ENCODE measurements at places on chromosomes 4 and X.

GRCh38 chr4:187929024-187929423, 66.5 kb upstream of the ZFP42 start:
- no peak for DNase-seq

DNA sequence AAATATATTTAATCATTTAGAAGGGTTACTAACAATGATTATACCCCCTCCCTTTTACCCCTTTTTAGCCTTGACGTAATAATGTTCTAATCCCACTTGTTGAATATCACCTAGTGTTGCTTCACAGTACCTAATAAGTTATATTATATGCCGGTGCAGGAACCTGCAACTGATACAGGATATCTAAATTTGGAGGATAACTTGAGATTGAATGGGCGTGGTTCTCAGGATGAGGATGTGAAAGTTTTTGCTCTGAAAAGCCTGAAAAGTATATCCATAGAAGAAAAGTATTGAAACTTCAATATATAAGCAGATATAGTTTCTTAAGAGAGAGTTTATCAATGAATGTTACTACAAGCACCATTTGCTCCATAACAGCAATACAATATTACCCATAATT, 59.8 kb downstream of the ZNF711 start:
- no peak for DNase-seq

DNA sequence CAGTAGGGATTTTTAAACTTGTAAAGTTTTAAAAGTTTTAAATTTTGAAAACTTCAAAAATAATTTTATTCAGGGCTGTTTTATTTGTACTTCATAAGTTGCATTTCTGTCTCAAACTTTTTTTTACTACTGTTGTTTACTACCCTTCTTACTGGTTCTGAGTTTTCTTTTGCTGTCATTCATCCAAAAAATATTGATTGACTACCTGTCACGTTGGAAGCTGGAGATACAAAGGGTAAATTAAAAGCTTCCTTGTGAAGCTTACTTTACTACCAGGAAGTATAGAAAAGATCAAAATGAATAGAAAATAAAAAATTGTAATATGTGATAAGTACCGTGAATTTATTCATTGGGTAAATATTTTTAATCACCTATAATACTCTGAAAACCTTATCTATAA, 49.4 kb upstream of the MCUB start:
- no peak for DNase-seq

- DNase-seq, result no peak
Observed at GRCh38 chr4:111849746-111850284, 295.4 kb upstream of the FAM241A start.

DNA sequence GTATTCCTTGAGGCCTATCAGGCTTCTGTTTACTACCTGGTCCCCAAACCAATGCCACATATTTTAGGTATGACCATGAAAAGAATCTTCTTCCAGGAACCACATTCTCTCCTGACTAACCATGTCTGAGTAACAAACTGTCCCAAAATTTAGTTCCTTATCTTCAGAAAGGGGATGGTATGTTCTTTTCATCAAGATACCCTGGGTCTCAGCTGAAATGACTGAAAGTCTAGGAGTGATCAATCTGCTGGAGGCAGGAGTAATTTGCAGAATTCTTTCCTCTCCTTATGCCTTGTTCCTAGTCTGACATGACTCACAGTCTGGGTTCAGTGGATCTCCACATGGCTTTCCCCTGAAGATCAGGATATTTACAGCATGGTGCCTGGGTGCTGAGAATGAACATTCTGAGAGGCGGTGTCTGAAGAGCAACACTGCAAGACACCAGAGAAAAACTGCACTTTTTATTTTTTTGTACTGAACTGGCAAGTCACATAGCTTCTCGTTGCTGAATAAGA, 665.5 kb downstream of the TLL1 start:
- no peak for DNase-seq

GRCh38 chrX:17397074-17397473, 22.1 kb downstream of the NHS start:
- DNase-seq, result no peak

DNA sequence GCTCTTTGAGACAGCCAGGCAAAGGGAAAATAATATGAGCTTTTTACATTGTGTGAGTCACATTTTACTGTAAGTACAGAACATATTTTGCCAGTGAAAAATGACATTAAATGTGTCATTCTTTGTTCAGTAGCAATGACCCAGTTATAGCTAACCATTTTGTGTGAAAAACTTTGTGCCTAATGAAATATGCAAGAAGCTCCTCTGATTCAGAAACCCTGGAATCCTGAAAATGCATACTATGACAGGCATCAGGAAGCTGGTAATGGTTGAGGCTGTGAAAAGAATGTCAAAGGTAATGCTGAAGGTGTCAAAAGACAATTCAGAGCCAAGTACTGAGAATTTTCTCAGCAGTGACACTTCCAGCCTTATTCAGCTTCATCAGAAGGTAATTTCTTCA, 549.5 kb upstream of the SMIM31 start:
- no peak for DNase-seq

DNA sequence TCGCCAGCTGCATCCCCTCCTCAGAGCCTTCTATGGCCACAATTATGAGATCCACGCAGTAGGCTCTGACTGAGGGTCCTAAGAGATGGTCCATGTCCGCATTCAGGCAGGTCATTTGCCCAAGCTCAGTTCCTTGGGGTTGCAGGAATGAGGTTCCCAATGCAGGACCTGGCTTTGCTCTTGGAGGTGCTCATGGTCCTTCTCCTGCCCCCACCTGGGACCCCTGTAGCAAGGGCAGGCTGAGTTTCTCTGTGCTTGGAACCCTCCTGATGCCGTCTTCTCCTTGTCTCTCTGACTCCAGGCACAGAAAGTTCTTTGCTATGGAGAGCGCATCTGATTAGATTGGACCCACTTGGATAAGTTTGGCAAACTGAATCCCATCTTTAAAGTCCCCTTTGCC, 16.5 kb upstream of the SHOX start:
- no peak for DNase-seq

DNA sequence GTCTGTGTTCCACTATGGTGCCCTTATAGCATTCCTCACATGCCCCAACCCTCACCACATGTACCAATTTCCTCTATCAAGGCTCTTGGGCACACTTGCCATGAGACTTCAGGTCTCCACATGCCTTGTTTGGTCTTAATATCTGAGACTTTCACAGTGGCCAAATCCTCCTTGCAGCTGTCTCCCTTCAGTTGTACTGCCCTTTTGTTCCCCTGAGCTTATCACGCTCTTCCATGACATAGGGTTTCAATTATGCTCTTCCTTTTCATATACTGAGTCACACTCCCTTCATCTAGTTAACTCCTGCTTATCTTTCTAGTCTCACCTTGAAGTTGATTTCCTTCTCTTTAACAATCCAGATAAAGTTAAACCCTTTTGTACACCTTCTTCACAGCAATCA, 212.9 kb downstream of the PDHA2 start:
- DNase-seq, result no peak

- DNase-seq, result no peak
Observed at GRCh38 chrX:13894888-13895565, 78.1 kb upstream of the GPM6B start.

- DNase-seq, result no peak
Observed at GRCh38 chr4:157185363-157185762, 35.2 kb upstream of the GRIA2 start.

- no peak for DNase-seq
Observed at GRCh38 chrX:45164021-45164621, 36.6 kb downstream of the DIPK2B start.

- no peak for DNase-seq
Observed at GRCh38 chr4:155846929-155847328, 19.1 kb downstream of the ASIC5 start.

- DNase-seq, result no peak
Observed at GRCh38 chr4:8315435-8316250, 46.1 kb downstream of the HTRA3 start.

DNA sequence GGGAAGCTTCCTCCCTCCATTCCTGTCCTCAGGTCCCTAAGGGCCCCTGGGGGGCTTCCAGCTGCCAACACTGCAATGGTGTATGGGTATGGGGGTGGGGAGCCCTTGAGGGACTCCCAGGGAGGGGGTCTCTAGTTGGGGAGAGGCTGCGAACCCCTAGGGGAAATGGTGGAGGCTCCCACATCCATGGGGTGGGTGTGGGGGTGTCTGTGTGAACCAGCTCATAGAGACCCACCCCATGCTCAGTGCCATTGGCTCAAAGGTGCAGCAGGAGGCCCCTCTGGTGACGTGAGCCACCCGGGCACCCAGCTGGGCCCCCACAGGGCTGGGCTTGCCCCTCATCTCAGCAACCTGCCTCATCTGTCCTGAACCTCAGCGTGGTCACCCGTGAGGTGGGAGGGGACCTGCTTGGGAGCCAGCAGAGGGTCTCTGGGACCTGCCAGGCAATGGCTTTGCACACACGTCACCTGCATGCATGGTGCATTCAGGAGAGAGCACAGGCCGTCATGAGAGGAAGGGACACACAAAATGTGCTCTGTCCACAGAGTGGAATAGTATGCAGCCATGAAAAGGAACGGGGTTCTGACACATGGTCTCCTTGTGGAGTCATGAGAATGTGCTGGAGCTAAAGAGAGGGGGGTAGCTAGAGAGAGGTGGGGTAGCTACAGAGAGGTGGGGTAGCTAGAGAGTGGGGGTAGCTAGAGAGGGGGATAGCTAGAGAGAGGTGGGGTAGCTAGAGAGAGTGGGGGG, 22.7 kb upstream of the PLCXD1 start:
- DNase-seq, result no peak

DNA sequence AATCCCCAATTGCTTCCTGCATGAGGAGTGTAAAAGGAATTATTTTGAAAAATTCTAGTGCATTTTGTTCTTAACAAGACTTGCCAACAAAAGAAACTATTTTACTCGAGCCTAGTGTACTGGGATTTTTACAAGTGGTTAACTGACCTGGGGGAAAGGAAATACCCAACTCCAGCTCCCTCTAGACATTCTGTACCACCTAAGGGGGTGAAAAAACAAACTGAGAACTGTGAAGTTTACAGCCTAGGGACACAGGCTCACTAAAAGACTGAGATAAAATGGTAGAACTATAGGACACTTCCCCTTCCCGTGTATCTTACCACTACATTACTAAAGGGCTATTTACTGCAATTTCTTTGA, 2.6 kb upstream of the ADH5 start:
- DNase-seq, result no peak

- DNase-seq, result no peak
Observed at GRCh38 chrX:13938051-13938828, 91.5 kb downstream of the GEMIN8 start.

GRCh38 chr4:61275241-61275640, 75.1 kb downstream of the ADGRL3 start:
- DNase-seq, result no peak

DNA sequence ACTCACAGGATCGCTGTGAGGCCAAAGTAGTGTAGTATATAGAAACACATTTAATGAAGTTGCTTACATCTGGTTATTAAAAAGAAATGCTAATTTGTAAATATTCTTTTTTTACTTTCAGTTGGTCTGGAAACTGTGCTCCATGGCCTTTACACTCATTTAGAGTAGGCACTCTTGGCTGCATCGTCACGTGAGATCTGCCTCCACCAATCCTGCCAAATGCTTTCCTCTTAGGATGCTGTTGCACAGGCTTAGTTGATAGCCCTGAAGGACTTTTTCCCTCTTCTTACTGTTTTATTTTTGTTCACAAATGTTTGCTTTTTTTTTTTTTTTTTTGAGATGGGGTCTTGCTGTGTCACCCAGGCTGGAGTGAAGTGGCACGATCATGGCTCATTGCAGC, 6.3 kb downstream of the CPE start:
- DNase-seq, result no peak

GRCh38 chr4:1463927-1464540, 57.8 kb upstream of the NKX1-1 start:
- no peak for DNase-seq

DNA sequence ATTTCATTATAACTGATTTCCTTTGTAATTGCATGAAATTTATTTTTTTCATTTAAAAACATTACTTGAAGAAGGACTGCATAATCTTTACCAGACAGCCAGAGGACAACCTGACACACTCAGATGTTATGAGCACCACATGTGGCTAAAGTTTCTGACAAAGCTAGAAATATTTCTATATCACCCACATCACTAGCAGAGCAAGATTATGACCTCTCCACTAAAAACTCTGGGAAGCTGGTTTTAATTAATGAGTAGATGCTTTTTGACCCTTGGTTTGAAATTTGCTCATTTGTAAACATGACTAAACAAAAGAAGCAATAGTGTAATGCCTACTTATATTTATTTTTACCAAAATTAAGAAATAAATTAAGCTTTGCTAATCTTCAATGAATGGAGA, 661.5 kb upstream of the EPHA5 start:
- DNase-seq, result no peak

- no peak for DNase-seq
Observed at GRCh38 chr4:139918591-139918990, 235.4 kb downstream of the MAML3 start.

- DNase-seq, result no peak
Observed at GRCh38 chr4:69518102-69518501, 22.4 kb upstream of the UGT2B4 start.

DNA sequence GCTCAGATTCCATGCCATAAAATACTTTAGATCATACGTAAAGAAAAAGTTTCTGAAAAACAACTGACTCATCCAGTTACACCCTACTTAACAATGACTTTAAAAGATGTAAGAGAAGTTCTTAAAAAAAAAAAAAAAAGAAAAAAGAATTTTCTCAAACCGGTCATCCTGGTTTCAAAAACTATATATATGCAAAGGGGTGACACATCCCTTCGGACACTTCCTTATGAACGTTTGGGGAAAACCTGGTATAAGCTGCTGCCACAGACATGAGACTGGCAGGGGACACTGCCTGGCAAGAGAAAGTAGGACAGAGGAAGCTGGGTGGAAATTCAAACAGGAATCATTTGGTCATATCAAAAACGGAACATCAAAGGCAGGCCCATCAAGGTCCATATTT, 81.2 kb upstream of the PRSS48 start:
- no peak for DNase-seq

DNA sequence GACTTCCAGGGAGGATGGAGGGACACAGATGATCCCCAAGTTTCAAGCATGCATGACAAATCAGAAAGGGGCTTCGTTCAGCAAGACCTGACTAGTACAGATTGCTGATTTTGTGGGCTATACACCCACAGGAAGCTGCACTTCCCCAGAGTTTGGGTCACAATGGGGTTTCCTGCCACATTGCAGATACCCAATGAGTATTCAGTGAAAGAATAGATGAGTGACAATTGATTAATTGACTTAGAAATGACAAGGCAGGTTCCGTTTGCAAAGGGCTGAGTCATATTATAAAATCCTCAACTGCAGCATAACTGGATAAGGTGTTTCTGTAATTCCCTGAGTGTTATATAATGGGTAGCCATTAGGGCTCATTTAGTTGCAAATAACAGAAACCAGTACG, 146.6 kb upstream of the TBL1X start:
- no peak for DNase-seq

DNA sequence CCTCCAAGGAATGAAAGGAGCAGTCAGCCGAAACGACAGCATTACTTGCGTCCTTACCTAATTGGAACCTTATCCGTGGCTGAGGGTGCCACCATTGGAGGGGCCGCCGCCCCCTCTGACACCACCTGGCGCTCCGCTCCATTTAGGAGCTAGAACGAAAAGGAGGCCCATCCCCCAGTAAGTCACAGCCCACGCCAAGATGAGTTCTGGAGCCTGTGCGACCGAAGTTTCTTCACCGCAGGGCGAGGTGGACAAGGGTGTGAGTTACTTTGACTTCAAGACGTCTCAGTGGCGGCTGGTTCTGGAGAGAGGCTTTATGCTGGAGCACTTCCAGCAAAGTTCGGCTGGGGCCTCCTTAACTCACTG, 729 bp upstream of the IRF2 start:
- DNase-seq, result peak; percentile 59

Data from stimulated activated CD4-positive, alpha-beta T cell treated with anti-CD3 and anti-CD28 coated beads, Interleukin-2, amount 100 ng/mL, for 4 hours (primary cell).